ENCODE measurements at places on chromosomes 13 and 19.

DNA sequence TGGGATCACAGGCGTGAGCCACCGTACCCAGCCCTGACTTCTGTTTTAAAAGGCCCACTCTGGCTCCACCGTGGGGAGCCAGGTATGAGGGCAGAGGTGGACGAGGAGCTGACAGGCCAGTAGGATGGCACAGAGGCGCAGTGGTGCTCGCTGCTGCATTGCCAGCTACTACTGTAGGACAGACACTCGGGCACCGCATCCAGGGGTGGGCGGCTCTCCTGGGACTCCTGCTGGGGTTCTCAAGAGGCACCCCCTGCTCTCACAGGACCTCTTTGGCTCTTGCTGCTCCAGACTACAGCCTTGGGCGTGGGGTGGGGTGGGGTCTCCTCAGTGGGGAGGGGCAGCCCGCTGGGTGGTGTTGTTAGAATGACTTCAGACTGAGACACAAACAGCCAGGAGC, 53.4 kb downstream of the LATS2 start:
- H3K27me3 ChIP-seq = no peaks in the 10 kb centered on the region
- no peak overlapping the region for H3K4me3 ChIP-seq
- H3K4me1 ChIP-seq = no peaks in the 10 kb centered on the region
- peaks cover 4% of the 10 kb centered on the region for H3K36me3 ChIP-seq

- H3K27ac ChIP-seq = no peak overlapping the region
- no peak for DNase-seq
- H3K4me3 ChIP-seq = no peak overlapping the region
- peaks cover under 1% of the 10 kb centered on the region for H3K4me1 ChIP-seq
- no peaks in the 10 kb centered on the region for H3K27me3 ChIP-seq
Observed at GRCh38 chr13:35850569-35850968, 280.6 kb downstream of the DCLK1 start.

DNA sequence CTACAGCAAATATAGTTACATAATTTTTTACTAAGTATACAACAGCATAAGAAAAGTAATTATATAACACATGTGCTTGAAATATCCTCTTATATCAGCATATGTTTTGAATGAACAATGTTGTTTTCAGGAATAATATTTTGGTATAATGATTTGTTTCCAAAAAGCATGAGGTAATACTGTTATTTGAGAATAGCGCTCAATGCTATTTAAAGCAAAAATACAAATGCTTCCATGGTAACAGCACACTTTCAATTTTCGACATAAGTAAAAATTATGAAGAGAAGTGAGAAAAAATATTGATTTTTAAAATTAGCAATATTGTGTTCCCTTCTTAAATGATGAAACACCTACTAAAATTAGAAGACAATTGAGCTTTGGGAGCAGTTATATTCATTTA, 715.9 kb upstream of the ATXN8OS start:
- H3K27me3 ChIP-seq = no peaks in the 10 kb centered on the region
- DNase-seq = no peak
- H3K36me3 ChIP-seq = no peaks in the 10 kb centered on the region

- H3K36me3 ChIP-seq = peaks cover 4% of the 10 kb centered on the region
- H3K27me3 ChIP-seq = no peaks in the 10 kb centered on the region
- no peak overlapping the region for H3K27ac ChIP-seq
- no peak overlapping the region for H3K4me3 ChIP-seq
- no peaks in the 10 kb centered on the region for H3K4me1 ChIP-seq
Observed at GRCh38 chr19:52748336-52748950, 13.6 kb upstream of the ZNF611 start.

GRCh38 chr19:54311486-54311885, 1.5 kb downstream of the LILRA5 start:
- no peak overlapping the region for H3K4me3 ChIP-seq
- no peak for DNase-seq
- peaks cover 78% of the 10 kb centered on the region for H3K27me3 ChIP-seq
- no peak overlapping the region for H3K27ac ChIP-seq
- no peaks in the 10 kb centered on the region for H3K36me3 ChIP-seq

Data from Calu3 (cell line).